ENCODE measurements at places on chromosomes 4 and X. TPM values are rescaled to one million over a fixed set of nuclear protein-coding genes. Genes with fewer than 3 reads are reported as not detected.

- no peaks in the 10 kb centered on the region for H3K4me1 ChIP-seq
- no peak overlapping the region for H3K4me3 ChIP-seq
- H3K36me3 ChIP-seq: no peaks in the 10 kb centered on the region
- DNase-seq: no peak
- peaks cover 22% of the 10 kb centered on the region for H3K27me3 ChIP-seq
Observed at GRCh38 chrX:153887385-153887784, 1.4 kb upstream of the L1CAM start.

- H3K4me3 ChIP-seq: no peak overlapping the region
- no peak overlapping the region for H3K27ac ChIP-seq
- no peaks in the 10 kb centered on the region for H3K36me3 ChIP-seq
- DNase-seq: no peak
Observed at GRCh38 chrX:41289095-41289494, 44.9 kb upstream of the DDX3X start.

GRCh38 chr4:7648544-7649395 is 214.0 kb upstream of the PSAPL1 start:
- DNase-seq: peak; percentile 29
- no peaks in the 10 kb centered on the region for H3K36me3 ChIP-seq
- H3K27me3 ChIP-seq: no peaks in the 10 kb centered on the region
- no peak overlapping the region for H3K4me3 ChIP-seq
- no peaks in the 10 kb centered on the region for H3K4me1 ChIP-seq
- H3K27ac ChIP-seq: no peak overlapping the region

DNA sequence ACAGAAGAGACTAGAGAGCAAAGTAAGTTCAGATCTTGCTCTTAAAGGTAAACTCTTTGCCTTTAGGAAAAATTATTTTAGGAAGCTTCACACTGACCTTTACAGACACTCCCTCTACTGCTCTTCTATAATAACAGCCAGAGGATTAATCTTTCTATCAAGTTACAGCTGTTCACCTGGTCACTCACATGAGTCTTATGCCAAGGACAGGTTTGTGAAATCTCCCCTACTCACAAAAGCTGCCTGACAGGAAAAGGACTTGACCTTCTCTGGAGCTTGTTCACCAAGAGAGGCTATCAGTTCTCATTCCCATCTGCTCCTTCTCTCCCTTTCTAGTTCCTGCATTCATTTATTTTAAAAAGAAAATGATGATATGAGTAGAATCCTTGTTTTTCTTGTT is 117.3 kb downstream of the C4orf51 start:
- H3K36me3 ChIP-seq: no peaks in the 10 kb centered on the region
- no peak for DNase-seq
- no peak overlapping the region for H3K27ac ChIP-seq
- H3K27me3 ChIP-seq: no peaks in the 10 kb centered on the region

The SH2D1A gene
- total RNA-seq: not detected

GRCh38 chr4:26331380-26331950 is 10.7 kb downstream of the RBPJ start:
- no peak overlapping the region for H3K4me3 ChIP-seq
- no peak overlapping the region for H3K27ac ChIP-seq
- H3K27me3 ChIP-seq: no peaks in the 10 kb centered on the region
- no peak for DNase-seq
- no peaks in the 10 kb centered on the region for H3K36me3 ChIP-seq
- H3K4me1 ChIP-seq: peaks cover 7% of the 10 kb centered on the region

DNA sequence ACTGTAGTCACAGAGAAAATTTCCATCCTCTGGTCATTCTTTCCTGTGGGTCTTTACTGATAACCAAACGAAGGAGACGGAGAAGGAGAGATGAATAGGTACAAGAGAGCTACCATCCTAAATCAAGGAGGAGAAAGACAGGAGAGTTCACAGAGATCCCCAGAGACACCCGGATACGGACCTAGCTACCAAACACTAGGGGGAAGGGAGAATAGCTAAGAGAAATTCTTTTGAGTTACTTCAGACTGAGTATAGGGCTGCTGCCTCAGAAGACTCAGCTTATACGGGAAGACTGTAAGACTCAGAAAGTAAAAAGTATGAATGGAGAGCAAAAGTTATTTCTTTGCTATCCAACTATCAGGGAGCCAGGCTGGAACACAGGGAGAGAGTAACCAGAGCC is 572.1 kb downstream of the C4orf33 start:
- no peak for DNase-seq
- no peaks in the 10 kb centered on the region for H3K4me1 ChIP-seq
- H3K36me3 ChIP-seq: no peaks in the 10 kb centered on the region
- no peaks in the 10 kb centered on the region for H3K27me3 ChIP-seq

The CENPVL2 gene
- total RNA-seq: not detected

DNA sequence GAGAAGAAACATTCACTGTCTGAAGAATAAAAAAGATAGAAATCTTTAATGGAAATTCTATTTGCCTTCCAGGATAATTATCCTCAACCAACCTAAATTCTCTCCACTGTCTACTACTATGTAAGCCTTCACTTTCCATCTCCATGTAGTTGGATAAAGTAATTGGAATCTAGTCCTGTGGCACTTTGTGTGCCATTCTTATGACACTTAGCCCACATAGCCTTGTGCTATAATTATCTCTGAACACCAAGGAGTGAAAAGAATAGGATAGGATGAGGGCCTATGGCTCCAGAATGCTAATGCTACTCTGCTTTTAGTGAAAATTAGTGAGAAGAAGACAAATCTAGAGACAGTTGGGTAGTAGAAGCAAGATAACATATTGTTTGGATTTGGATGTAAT is 20.2 kb downstream of the PRSS48 start:
- no peaks in the 10 kb centered on the region for H3K4me1 ChIP-seq
- DNase-seq: no peak
- no peak overlapping the region for H3K4me3 ChIP-seq
- H3K27ac ChIP-seq: no peak overlapping the region

DNA sequence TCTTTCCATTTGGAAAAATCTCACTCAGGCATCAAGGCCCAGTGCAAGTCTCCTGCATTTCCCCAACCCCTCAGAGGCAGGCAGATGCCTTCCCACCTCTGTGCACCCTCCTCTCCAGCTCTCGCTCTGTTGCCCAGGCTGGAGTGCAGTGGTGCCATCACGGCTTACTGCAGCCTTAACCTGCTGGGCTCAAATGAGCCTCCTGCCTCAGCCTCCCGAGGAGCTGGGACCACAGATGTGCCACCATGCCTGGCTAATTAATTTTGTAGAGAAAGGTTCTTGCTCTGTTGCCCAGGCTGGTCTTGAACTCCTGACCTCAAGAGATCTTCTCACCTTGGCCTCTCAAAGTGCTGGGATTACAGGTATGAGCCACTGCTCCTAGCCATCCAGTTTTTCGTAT is 95.8 kb downstream of the NHSL2 start:
- no peak overlapping the region for H3K4me3 ChIP-seq
- H3K27me3 ChIP-seq: no peaks in the 10 kb centered on the region
- no peak for DNase-seq
- H3K27ac ChIP-seq: no peak overlapping the region
- no peaks in the 10 kb centered on the region for H3K36me3 ChIP-seq

The PASD1 gene
- total RNA-seq: not detected

- H3K27me3 ChIP-seq: no peaks in the 10 kb centered on the region
- no peak overlapping the region for H3K4me3 ChIP-seq
- H3K4me1 ChIP-seq: no peaks in the 10 kb centered on the region
- no peaks in the 10 kb centered on the region for H3K36me3 ChIP-seq
Observed at GRCh38 chr4:17286752-17287460, 225.0 kb downstream of the QDPR start.

DNA sequence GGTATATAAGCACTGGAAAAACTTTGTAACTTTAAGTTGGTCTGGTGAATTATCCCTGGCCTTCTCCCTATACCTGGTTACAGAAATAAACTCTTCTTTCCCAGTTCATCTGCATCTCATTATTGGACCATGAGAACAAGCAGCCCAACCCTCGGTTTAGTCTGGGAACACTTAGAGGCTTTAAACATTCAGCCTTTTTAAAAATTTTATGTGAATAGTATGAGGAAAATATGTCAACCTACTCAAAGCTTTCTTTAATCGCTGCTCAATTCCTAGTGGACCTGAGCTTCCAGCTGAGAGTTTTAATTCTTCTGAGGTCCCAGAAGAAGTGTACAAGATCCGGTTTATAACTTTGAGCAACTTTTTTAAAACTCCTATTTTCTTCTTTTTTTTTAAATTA is 358.6 kb upstream of the NOCT start:
- DNase-seq: no peak
- H3K27ac ChIP-seq: no peak overlapping the region
- H3K4me3 ChIP-seq: no peak overlapping the region

DNA sequence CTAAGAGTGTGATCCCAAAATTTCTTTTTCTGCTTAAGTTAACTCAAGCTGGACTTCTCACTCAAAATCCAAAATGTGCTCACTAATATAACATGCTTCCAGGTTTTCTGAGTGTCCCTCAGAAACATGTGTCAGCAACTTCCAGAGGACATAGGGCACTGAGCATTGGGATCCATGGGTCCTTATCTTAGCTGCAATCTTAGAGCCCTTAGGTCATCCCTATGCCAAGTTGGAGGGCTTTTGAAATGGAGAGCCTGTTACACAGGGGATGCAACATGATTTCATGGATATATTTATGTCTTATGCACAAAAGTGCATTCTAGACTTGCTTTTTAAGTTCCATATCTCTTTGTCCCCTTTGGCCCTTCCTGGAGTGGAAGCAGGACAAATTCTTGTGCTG is 11.7 kb upstream of the HCCS start:
- H3K4me3 ChIP-seq: no peak overlapping the region
- no peak for DNase-seq
- H3K36me3 ChIP-seq: no peaks in the 10 kb centered on the region

- no peaks in the 10 kb centered on the region for H3K36me3 ChIP-seq
- no peaks in the 10 kb centered on the region for H3K27me3 ChIP-seq
- H3K27ac ChIP-seq: no peak overlapping the region
- H3K4me1 ChIP-seq: no peaks in the 10 kb centered on the region
- no peak for DNase-seq
Observed at GRCh38 chr4:173932701-173933100, 350.8 kb downstream of the FBXO8 start.

The ADGRG4 gene
- not detected for total RNA-seq

DNA sequence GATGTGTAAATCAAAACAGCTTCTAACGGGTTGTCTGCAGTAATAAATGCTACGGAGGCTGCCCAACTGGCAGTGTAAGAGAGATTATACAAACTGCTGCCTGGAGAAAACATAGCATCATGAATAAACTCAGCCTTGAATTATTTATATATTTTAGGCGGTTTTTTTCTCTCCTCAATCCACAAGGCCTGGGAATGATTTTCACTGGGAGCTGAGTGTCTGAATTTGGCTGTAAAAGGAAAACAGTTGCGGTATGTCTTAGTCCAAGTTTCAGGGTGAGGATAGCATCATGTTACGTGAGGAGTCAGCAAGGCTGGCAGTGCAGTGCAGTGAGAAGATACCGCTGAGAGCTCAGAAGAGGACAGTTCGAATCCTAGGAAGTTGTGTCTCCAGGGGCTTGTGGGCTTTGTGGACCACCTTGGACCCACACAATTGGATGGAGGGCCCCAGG is 291.5 kb upstream of the BOD1L1 start:
- H3K27ac ChIP-seq: no peak overlapping the region
- H3K27me3 ChIP-seq: no peaks in the 10 kb centered on the region

GRCh38 chr4:102828497-102828808 is 1.1 kb upstream of the UBE2D3 start:
- peaks cover 21% of the 10 kb centered on the region for H3K4me1 ChIP-seq
- no peaks in the 10 kb centered on the region for H3K36me3 ChIP-seq
- H3K27ac ChIP-seq: peak overlapping the region; percentile 100
- H3K27me3 ChIP-seq: no peaks in the 10 kb centered on the region
